ENCODE measurements at places on chromosomes 6 and 20.

DNA sequence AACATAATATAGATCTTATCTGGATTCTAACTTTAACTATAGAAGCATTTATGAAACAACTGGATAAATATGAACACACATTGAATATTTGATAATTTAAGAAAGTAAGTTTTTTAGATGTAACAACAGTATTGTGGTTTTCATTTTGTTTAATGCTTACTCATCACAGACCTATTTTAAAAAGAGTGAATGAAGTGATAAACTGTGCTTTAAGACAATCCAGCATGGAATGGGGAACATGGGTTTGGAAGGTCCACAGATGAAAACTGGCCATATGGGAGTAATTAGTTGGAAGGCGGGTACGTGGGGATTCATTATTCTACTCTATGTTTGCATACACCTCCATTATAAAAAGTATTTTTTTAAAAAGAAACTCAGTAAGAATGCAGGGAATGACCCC is 21.2 kb downstream of the EPB41L2 start:
- no peak for DNase-seq

DNA sequence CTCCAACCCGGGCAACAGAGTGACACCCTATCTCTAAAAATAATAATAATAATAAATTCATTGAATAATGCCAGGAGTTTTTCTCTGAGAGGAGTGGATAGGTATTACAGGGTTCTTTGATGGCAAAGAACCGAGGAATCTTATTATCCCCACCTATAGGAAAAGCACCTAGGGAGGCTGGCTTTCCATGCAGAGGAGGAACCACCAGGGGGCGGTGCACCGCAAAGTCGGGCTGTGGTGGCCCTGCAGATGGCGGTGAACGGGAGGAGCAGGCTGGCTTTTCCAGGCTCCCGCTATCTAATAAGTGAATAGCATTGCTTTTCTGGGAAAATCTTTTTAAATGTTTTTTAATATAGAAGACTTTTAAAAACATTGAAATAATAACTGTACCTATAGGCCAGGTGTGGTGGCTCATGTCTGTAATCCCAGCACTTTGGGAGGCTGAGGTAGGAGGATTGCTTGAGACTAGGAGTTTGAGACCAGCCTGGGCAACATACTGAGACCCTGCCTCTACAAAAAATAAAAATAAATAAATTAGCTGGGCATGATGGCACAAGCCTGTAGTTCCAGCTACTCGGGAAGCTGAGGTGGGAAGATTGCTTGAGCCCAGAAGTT is 864.2 kb downstream of the KIF16B start:
- DNase-seq = no peak

GRCh38 chr6:32436995-32437836 is 2.5 kb upstream of the HLA-DRA start:
- DNase-seq = no peak

GRCh38 chr6:156852147-156852857 is 75.1 kb downstream of the ARID1B start:
- DNase-seq = no peak

GRCh38 chr6:22848121-22848520 is 278.8 kb downstream of the HDGFL1 start:
- no peak for DNase-seq

DNA sequence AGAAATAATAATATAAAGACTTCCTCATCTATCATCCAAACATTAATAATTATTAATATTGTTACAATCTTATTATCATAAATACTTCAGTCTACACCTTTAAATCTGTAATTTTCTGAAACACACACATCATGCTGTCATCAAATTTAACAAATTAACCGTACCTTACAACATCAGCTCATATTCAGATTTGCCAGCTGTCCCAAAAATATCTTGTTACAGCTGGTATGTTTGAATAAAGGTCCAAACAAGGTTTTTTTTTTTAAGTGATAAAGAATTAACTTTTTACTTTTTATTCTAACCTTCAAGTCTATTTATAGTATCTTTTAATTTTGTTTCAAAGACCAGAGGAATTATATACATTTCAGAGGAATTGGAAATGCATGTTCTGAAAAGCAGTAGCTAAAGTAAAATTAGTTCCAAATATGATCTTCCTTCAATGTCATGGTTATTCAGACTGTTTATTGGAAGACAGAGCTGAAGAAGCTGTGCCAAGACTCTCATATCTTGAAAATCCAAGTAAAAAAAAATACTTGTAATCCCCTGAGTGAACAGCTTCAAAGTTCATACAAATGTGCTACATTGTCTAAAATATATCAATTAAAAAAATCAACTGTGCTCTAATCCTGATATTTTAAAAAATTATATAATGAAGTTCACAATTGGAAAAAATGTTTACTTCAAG is 161.7 kb upstream of the BMP5 start:
- DNase-seq = no peak

GRCh38 chr6:100336876-100337275 is 127.8 kb downstream of the SIM1 start:
- DNase-seq = no peak

DNA sequence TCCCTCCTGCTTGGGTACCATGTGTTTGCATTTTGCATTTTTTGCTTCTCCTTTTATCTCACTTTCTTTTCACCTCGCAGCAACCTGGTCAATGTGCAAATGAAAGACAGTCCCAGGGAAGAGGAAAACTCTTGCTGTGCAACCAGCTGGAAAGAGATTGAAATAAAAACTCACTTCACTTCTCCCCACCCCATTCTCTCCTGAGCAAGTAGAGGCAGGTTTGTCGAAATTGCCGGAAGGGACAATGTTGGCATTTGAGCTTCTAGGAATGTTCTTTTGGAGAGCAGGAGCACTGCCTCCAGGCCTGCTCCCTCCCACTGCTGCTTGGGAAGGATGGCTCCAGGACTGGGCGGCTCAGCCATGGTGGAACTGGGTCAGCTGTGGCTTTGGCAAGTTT is 30.6 kb downstream of the KCNG1 start:
- DNase-seq = no peak

DNA sequence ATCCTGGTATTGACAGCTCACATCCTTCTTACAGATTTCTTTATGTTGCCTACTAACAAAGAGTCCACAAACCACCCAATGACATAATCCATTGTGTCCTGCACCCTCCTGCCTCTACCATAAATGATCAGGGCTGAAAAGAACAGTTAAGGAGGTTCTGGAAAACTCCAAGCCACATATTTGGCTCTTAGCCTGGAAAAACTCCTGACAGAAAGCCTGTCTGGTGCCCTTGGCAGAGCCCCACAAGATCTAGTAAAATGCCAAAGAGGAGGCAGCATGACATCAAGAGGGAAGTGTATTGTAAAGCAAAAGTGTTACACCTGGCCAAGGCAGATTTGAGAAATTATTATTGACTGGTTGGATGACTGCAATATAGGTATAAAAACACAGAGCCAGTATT is 126.4 kb upstream of the VGLL2 start:
- DNase-seq = no peak

DNA sequence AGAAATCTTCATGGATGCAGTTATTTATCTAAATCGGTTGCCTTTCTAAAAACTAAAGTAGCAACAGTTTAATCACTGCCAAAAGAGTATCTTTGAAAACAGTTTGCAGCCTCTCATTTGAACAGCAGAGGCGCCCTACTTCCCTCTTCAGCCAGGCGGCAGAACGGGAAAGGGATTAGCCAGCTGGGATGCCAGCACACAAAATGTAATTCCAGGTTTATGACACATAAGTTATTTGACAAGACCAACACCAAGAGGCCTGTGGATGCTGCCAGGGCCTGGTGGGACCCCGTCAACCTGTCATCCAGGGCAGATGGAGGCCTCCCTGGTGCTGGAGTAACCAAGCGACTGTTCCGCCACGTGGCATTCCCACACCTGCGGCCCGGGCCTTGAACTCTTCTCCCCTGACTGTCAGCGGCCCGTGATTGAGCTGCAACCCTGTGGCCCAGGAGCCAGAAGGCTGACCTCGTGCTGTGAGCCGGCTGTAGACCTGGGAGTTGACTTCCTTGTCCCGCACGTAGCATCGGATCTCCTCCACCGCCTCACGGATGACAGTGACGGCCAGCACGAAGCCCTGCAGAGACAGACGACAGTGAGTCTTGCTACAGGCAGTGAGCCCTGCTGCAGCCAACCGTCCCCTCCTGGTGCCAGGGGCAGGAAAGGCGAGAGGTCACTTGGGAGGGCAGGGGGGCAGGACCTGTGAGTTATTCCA is 55.5 kb downstream of the ATP9A start:
- DNase-seq = no peak

- no peak for DNase-seq
Observed at GRCh38 chr6:128763599-128764300, 119.2 kb upstream of the LAMA2 start.

- DNase-seq = no peak
Observed at GRCh38 chr20:35299780-35300179, 7.6 kb upstream of the FAM83C start.

DNA sequence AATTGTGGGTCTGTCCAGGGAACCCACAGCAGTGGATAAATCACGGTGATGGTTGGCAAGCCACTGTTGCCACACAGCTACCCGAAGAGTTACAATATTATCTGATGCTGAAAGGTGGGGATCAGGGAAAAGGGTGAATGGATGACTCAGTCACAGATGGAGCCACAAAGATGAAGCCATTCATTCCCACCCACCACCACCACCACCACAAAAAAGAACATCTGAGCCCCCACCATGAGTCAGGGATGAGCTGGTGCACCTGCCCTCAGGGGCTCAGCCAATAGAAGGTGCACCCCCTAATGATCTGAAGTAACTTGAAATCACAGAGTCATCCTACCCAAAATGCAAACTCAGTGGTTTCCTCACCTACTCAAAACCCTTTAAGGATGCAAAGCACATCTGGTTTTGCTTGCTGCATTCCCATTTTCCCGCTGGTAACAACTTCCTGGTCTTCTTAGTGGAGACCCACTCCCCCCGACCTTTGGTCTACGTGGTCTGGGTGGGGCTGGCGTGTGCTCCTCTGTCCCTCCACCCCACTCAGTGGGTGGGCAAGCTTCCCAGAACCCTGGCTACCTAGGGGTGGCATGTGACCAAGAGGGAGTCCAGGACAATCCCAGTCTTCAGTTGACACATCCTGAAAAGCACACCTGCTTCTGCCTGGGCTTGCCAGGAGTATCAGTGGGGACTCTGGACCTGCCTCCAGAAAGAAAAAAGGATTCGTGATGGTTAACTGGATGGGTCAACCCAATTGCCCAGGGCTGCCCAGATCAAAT is 125.5 kb downstream of the ANKRD60 start:
- no peak for DNase-seq

- no peak for DNase-seq
Observed at GRCh38 chr20:53972179-53972578, 98.2 kb downstream of the BCAS1 start.

DNA sequence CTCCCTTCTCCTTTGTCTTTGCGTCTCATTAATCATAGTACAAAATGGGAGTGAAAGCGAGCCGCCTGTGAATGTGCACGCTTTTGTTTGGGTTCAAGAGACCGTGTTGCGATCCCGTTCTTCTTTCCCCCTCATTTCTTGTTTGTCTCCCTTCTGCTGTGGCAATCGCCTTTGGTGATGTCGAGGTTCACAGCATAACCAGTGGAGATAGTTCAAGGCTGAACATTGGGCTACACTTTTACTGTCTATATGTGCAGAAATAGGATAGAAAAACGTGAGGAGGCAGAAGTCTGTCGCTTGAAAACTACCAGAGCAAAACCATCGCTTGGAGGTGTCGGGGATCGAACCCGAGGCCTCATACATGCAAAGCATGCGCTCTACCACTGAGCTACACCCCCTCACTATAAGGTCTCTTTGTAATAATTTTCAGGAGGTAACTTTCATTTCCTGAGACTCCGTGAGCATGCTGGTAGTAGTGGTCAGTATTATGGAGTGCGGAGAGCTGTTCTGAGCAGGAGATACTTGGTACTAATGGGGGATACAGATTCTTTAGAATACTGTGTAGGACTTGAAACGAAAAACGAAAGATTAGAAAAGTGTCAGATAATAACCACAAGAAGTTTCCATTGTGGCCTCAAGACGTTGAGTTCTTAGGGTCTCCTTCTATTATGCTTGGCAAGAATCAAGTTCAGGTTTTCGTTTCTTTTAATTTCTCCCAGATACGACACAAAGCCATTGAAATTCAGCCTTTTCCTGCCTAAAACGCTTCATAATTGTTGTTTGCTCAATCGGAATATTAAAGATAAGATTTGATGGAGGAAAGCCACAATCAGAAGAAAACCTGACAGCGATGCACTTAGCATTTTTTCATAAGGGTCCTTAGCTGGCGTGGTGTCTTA is 106.6 kb downstream of the TRIM27 start:
- DNase-seq = no peak

DNA sequence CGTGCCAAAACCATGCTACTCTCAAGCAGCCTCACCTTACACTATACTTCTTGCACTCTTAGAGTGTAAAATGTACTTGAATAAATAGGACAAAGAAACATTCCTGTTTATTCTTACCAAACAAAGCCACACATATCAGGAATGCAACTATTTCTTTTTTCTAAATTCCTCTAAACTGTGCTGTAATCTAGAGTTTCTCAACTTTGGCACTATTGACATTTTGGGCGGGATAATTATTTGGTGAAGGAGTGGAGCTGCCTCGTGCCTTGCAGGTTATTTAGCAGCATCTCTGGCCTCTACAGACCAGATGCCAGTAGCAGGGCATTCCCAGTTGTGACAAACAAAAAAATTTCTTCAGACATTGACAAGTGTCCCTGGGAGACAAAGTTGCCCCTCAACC is 86.9 kb downstream of the PHACTR1 start:
- DNase-seq = no peak

GRCh38 chr20:63334356-63334755 is 26.8 kb downstream of the CHRNA4 start:
- DNase-seq = no peak

DNA sequence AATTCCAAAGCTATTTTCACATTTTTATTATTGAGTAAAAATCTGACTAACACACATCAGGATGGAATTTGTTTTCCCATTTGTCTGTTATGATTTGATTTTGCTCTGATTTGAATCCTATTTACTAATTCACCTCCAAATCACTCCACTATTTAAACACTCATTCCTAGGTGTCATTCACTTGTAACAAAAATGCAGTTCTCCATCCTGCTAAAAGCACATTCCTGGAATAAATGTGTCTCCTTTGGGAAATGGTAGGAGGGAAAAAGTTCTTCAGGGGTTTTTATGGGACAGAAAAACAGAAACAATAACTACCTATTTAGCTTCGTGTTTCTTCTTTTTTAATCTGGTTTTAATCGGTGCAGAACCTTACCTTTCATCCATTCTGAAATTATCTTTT is 494.1 kb upstream of the CITED2 start:
- no peak for DNase-seq

- no peak for DNase-seq
Observed at GRCh38 chr6:124968401-124968800, 6.2 kb downstream of the RNF217 start.

- no peak for DNase-seq
Observed at GRCh38 chr6:42390228-42390934, 61.3 kb downstream of the TRERF1 start.

DNA sequence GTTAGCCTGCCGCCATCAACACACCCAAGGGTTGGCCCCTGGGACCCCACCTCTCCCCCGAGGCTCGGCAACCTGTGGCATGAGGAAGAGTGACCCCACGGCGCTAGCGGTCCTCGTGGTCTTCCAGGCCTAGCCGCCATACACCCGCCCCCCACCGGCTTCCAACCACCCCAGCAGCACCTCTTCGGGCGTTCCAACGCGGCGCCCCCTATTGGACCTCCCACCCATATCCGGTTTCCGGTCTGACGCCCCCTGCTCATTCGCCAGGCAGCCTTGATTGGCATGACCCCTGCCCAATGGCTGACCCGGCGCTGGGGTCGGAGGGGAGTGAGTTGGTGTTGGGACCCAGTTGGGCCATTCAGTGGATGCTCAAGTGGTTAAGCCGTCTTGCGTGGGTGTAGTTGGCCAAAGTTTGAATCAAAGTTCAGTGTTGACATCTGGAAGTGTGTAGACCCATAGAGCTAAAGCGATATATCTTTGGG is at the start of gene GNAS-AS1:
TSS of gene GNAS-AS1 (minus strand) at position 210 of the 482 bp plus-strand sequence.
- DNase-seq = peak; percentile 84
